ENCODE measurements at places on chromosomes 11 and 22.
A peak's percentile ranks its signal among the peaks of the same experiment; 100 is the strongest.

DNA sequence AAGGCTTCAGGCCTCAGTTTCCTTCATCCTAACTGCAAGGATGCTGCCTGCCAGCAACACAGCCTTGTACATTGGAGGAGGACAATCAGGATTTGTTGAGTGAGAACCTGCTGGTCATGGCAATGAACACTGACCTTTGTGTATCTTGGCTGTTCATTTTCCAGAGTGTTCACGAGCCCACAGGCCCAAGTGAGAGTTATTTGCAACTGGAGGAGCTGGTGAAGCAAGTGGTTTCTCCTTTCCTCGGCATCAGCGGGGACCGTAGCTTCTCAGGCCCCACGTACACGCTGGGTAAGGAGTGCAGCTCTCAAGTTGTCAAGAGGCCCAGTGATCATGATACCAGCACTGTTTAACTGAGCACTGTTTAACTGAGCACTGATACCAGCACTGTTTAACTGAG, 59.0 kb downstream of the TRAF6 start:
- no peak for DNase-seq

DNA sequence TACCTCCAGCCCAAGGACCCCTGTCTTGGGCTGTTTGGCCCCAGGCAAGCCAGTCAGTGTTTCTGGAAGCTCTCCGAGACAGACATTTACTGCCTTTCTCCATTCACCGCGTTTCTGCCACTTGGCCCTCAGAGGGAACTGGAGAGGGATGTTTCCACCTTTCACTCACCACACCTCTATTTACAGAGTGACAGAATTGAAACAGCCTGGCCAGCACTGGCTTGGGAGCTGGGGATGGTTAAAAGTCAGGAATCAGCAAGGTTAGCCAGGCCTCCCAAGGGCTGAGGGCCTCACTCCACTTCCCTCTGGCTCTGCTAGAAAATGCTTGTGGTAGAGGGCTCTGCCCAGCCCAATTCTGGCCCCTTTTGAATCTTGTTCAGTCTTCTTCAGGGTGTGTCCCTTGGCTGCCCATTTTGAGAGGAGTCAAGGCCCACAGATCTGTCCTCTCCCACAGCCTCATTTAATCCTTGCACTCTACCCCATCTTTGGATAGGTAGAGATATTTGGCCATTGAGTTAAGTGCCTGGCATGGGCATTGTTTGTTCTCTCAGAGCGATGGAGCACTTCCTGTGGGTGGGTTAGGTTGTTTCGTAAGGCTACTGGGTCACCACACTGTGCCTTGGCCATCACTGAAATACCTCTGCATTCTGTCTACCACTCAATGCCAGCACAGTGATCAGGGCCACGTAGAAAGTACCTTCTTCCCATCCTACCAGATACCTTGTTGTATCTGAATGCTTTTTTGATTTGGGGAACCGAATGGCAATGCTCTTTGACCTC, 119.2 kb downstream of the MICAL2 start:
- no peak for DNase-seq

DNA sequence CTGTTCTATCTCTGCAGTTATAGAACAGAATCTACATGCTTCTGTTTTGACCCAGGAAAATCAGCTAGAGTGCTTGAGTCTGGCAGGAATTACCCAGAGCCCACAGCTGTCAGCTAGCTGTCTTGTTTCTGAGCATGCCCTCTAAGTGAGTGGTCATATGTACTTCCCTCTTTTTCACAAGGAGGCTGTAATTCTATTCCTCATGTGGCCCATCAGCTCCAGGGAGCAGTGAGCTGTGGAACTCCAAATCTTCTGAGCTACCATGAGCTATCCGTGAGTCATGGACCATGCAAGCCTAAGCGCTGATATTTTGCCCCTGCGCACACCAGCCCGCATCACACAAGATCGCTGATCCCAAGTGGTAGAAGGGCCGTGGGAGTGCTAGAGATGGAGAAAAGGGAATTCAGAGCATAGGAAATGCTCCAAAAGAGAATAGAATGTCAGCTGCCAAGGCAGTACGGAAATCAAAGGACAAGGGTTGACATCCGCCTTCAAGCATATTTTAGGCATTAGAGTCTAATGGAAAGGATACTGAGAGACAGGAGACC, 5.4 kb downstream of the FJX1 start:
- DNase-seq, result no peak

- DNase-seq, result no peak
Measured at GRCh38 chr11:66850588-66851238, 6.2 kb upstream of the LRFN4 start.

DNA sequence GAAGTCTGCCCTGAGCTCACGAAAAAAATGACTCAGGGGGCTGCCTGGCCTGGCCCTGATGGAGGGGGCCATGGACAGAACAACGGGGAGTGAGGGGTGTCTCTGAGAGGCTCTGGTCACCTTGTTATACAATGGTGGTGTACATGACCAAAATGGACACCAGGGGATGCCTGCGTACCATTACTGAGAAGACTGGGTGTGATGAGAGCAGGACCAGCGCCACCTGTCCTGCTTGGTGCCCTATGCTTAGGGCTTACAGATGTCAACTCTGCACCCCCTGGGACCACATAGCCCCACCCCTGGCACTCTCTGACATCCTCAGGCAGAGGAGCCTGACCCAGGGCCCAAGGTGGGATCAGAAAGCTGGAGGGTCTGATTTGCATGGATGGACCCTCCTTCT, 104.8 kb downstream of the ZNF280B start:
- DNase-seq, result no peak

- no peak for DNase-seq
Measured at GRCh38 chr11:72303179-72303578, 59.2 kb upstream of the PHOX2A start.

- DNase-seq, result peak; percentile 34
Measured at GRCh38 chr11:57903441-57904123, 120.1 kb upstream of the OR9Q1 start.

DNA sequence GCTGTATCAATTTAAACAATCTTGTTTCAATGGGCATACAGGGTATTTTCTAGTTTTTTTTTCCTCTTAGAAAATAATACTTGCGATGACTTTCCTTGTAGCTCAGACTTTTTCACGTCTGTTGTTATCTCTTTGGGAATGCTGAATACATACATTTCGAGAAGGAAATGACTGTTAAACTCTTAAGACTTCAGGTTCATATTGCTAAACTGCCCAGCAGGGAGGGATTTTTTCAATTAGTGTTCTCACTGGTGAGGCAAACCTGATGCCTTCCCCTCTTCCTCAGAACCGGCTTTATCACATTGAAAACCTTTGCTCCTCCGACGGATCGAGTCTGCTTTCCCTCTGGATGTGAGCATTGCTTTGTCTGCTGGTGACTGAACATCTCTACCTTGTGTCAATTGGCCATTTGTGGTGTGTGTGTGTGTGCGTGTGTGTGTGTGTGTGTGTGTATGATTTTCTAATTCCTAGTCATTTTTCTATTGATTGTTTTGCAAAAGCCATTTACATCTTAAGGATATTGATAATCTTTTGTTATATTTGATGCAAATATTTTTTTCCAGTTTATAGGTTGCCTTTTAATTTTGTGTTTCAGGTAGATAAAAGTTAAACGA, 6.6 kb downstream of the NEAT1 start:
- no peak for DNase-seq

DNA sequence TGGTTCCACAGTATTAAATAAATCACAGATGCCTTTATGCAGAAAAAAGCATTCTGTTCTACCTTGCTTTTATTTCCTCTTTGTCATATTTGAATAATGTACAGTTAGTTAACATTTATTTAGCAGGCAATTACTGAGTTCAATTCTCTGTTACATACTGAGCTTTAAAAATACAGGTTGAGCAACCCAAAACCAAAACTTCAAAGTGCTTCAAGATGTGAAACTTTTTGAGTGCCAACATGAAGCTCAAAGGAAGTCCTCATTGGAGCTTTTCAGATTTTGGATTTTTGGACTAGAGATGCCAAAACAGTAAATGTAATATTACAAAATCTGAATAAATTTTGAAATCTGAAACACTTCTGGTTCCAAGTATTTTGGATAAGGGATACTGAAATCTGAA, 54.1 kb downstream of the PDHX start:
- no peak for DNase-seq

GRCh38 chr22:46693634-46694415, 44.2 kb downstream of the CERK start:
- DNase-seq, result no peak

- DNase-seq, result no peak
Measured at GRCh38 chr11:62499944-62500649, 46.5 kb downstream of the AHNAK start.

DNA sequence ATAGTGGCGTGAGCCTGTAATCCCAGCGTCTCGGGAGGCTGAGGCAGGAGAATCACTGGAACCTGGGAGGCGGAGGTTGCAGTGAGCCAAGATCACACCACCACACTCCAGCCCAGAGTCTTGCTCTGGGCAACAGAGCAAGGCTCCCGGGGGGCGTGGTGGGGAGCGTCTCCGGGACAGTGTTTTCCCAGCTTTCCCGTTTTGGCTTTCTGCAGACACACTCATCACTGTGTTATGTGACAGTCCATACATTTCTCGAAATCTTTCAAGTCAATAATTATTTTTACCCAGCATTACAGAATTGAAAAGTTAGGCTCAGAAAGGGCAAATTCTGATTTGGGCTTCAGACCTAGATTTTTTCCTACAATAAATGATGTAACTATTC, 31.7 kb downstream of the NEAT1 start:
- DNase-seq, result no peak

GRCh38 chr11:44372989-44373388, 63.0 kb upstream of the ALX4 start:
- no peak for DNase-seq

GRCh38 chr22:37209140-37209845, 3.0 kb downstream of the SSTR3 start:
- DNase-seq, result no peak

DNA sequence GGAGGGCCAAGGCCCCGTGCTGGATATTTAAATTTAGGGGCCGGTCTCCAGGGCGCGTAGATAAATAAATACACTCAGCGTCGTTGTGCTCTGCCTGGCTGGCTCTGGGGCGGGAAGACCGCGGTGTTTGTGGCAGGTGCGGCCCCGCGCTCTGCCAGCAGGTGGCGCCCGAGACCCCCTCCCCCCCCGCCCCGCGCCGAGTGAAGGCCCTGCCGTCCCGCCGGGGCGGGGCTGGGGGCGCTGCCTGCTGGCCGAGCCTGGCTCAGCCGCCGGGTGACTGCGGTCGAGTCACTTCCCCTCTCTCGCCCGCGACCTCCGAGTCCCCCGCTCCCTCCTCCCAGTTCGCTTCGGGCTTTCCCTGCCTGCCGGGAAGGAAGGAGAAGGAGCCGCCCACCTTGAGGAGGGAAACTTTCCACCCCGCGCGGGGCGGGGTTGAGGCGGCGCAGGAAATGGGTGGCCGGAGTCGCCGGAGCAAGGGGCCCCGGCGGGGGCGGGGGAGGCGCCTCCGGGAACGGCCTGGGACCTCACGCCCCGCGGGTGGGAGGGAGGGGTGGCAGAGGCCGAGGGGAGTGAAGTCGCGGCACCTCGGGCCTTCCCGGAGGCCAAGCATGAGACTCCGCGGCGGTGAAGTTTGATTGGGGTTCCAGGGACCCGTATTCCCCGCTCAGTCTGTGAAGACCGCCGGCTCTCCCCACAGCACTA, 1.6 kb upstream of the EHBP1L1 start:
- peak; percentile 96 for DNase-seq

DNA sequence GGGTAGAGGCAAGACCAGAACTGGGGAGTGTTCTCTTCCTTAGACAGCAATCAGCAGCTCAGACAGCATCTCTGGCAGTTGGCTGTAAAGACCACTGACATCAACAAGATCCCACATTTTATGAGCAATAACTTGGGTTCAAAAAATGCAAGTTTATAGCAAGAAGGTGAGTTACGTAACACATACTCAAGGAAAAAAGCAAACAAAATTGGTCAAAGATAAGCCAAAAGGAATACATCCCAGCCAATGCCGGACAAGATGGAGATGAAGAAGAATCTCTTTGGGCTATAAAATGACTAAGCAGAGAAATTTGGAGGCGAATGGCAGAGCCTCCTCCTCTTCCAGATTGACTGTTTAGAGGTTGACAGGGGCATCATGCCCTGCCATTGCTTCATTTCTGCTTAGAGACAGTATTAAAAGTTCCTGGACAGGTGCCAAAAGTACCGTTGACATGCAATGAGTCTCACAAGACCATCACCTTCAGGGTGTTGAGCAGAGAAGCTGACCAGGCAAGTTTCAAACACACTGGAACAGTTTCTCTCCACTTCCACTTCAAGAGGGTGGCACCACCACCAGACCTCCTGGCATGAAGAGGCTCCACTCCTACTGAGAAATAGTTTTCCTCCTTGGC, 55.9 kb downstream of the ENDOD1 start:
- DNase-seq, result no peak

DNA sequence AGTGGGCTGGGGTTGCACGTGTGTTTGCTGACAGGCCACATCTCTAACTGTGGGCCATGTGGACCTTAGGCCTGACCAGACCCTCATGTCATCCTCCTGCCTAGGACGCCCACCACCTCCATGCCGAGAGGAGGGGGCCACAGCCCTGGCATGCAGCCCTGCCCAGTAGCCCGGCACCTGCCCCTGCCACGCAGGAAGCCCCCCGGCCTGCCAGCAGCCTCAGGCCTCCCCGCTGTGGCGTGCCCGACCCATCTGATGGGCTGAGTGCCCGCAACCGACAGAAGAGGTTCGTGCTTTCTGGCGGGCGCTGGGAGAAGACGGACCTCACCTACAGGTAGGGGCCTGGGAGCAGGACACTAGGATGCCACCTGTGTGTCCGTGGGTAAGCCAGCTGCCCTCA, 6.4 kb downstream of the MMP11 start:
- no peak for DNase-seq

DNA sequence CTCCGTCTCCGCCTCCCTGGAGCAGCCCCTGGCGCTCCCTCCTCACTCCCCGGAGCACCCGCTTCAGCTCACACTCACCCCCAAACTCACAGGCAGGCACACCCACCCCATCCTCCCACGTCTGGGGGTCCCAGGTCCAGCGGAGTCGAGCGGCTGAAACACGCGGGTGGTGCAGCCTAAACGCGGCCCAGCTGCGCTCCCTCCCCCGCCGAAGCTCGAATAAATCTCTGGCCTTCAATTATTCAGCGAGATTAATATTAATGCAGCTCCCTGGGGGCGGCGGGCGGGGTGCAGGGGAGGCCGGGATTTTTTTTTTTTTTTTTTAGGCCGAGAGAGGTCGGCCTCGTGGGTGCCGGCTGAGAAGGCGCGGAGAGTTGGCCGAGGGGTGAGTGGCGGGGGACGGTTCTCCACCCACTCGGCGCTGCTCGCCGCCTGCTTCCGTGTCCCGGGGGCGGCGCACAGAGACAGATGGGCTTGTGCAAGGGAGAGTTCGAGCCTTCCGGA, 524 bp upstream of the SLC1A2 start:
- DNase-seq, result peak; percentile 12

DNA sequence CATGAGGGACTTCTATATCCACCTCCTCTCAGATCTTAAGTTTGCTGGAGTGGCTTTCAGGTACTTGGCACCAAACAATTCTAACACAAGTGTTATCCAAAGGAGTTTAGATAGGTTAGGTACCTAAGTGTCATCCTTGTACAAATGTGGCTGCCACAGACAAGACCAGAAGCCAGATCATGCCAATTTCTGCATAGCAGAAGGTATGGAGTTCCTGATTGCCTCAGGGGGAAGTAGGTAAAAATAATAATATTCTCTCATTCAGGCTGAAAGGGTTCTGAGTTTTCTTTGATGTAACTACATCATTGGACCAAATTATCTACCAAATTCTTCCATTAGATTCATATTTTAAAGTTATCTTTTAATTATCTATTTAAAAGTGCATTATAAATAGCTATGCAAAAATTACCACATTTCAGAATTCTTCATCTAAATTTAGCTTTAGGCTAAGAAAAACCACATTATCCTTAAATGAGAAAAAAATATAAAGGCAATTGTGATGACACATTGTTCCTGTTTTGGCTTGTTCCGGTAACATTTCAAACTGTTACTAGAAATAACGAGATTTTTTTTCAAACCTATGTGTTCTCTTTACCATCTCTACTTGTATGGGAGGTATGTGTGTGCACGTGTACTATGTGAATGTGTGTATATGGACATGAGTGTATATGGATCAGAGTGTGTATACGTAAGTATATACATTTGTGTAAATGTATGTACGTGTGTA, 66.2 kb upstream of the POU2AF2 start:
- no peak for DNase-seq

All from activated naive CD8-positive, alpha-beta T cell treated with anti-CD3 and anti-CD28 coated beads for 36 hours (primary cell).